ENCODE measurements at places on chromosomes 16 and 17.

- DNase-seq = no peak
These were observed 113.9 kb downstream of the BANP start for GRCh38 chr16:88064889-88065746.

- no peak for DNase-seq
These were observed 805 bp upstream of the CLCN7 start for GRCh38 chr16:1475552-1476114.

GRCh38 chr17:41486809-41487530 is 2.7 kb downstream of the KRT36 start:
- DNase-seq = no peak

DNA sequence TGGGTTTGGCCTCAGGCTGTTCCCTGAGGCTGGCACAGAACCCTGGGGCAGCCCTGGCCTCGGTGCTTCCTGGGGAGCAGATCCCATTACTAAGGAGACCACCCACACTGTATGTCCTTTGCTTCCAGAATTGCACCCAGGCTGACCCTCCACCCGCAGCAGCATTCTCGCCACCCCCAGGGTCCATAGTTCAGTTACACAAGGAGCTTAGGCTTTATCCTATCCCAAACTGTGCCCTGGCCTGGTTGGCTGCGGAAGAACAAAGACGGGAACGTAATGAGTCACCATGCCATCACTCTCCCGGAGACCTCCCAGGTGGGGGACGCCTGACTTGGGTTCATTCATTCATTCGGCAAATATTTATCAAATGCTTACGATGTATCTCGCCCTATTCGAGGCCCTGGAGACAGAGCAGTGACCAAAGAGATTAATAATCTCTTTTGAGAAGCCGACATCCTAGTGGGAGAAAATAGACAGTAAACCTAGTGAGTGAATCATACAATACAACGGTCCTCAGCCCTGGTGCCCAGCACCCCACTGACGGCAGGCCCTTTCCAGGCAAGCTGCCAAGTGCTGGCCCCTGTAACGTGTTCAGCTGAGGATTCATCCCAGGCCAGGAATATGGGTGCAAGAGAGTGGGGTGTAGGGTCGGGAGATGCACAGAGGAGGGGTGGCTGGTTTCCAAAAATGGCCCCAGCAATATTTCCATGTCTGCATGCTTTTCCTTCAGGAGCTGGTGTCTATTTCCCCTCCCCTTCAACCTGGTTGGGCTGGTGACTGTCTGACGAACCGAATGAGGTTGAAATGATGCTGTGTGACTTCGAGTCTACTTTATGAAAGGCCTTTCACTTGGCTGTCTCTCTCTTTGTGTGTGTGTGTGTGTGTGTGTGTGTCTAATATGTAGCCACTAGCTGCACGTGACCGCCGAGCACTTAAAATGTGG is 134.2 kb downstream of the MGAT5B start:
- DNase-seq = no peak

- DNase-seq = no peak
These were observed 7.8 kb upstream of the N4BP1 start for GRCh38 chr16:48617711-48618148.

DNA sequence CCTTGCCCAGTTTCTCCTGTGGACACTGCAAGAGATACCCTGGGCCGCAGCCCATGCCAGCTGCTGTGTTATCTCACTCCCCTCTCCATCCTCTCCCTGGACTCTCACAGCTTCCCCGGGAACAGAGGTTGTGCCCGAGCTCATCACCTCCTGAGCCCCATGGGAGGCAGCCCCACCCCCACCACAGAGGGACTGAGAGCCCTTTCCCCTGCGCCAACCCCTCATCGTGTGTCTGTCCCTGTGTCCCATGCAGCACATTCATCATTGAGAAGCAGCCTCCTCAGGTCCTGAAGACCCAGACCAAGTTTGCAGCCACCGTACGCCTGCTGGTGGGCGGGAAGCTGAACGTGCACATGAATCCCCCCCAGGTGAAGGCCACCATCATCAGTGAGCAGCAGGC is 12.7 kb downstream of the STAT5A start:
- no peak for DNase-seq

- no peak for DNase-seq
These were observed 8.8 kb downstream of the TAX1BP3 start for GRCh38 chr17:3659541-3660111.

- no peak for DNase-seq
These were observed 577 bp upstream of the HS3ST2 start for GRCh38 chr16:22813223-22813947.

GRCh38 chr17:33201283-33201682 is 91.8 kb downstream of the ASIC2 start:
- no peak for DNase-seq

- no peak for DNase-seq
These were observed 113.7 kb upstream of the RBFOX1 start for GRCh38 chr16:7218936-7219335.

GRCh38 chr17:63611354-63611753 is 10.7 kb downstream of the TACO1 start:
- DNase-seq = no peak

- DNase-seq = no peak
These were observed 6.1 kb upstream of the HNF1B start for GRCh38 chr17:37750768-37751475.

DNA sequence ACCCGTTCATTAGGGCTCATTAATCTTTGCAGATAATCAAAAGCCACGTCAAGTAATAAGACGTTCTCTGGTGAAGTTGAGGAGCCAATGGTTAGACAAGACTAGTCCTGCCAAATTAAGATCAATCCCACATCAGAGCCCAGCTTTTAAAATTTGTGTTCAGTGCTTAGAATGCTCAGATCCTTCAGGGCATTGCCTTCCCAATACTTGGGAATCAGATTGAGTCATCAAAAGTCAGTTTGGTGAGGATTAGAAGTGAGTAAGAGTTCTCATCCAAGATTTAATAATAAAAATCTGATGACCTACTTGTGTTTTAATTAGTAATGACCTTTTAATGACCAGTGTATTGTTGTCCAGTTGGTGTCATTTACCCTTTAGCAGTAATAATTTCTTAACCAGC is 19.8 kb downstream of the MAP2K4 start:
- no peak for DNase-seq

DNA sequence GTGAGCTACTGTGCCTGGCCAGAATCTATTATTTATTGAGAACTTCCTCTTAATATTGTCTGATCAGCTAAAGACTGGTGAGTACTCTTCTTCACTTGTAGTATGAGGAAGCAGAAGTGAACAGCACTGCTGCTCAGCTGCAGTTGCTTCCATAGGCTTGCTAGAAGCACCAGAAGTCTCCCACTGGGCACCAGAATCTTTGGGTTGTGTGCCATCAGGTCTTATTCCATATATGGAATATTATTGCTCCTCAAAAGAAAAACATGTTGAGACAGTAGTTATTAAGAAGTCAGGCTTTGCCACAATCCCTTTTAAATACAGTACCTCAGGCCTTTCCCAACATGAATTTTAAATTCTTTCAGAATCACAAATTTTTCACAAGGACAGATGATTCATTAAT is 17.2 kb downstream of the SNTB2 start:
- DNase-seq = no peak

DNA sequence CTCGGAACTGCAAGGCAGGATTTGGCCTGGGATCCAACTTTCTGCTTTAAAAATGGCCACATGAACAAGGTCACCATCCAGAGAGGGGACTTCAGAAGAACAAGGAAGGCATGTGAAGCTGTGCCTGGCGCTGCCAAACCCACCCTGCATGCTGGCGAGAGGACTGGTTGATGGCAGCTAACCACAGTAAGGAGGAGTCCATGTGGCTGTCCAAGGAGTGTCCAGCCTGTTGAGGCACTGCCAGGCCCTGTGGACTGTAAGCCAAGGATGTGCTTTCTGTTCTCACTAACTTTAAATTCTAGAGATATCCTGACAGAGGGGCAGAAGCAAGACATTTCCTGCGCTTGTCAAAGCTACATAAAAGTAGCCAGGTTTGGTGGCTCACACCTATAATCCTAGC is 40.4 kb downstream of the CDK5R1 start:
- no peak for DNase-seq

GRCh38 chr16:48575471-48576050 is 34.4 kb downstream of the N4BP1 start:
- DNase-seq = no peak

GRCh38 chr17:8163978-8164814 is 1.4 kb upstream of the VAMP2 start:
- DNase-seq = no peak

DNA sequence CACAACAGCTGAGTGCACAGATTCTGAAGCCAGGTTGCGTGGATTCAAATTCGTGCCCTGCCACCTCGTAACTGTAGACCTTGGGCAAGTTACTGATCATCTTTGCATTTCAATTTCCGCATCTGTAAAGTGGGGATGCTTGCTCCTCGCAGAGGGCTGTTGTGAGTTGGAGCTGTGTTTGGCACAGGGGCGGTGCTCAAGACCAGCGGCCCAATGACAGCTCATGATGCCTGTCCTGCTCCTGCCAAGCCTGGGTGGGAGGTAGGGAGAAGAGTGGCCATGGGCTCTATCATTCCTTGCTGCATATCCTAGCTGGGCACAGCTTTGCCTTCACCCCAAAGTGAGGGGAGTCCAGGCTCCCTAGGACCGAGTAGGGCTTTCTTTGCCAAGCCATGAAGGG is 12.6 kb downstream of the NXPH3 start:
- no peak for DNase-seq

DNA sequence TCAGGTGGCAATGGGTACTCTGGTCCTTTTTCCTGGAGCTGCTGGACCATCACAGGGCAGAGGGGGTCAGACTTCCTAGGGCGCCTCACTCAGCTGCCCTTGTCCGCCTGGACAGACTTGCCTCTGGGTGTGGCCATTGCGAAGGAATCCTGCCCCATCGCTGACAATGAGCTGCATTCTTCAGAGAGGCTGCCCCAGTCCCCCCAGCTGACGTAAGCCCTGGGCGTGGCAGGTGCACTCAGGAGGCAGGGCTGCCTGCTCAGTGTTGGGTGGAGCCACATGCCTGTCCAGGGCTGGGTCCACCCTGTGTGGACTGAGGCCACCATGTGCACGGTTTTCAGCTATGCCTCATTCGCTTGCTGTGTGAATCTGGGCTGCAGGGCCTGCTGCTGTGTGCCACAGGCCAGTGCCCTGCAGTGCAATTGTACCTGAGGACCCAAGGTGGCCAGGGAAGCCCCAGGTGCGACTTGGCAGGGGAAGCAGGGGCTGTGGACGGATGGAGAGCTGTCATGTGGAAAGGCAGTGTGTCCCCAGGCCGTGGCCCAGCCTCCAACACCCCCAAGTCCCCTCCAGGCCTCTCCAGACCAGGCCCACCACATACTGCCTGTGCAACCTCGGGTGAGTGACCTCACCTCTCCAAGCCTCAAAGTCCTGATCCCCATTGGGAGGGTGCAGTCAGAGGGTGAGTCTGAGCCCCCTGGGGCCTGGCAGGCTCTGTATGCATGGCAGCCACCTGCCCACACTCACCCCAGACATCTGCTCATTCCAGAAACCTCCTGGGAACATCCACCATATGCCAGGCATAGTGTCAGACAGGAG is 14.0 kb upstream of the MPRIP start:
- DNase-seq = no peak

- no peak for DNase-seq
These were observed 188.0 kb downstream of the CDH11 start for GRCh38 chr16:64933885-64934284.

DNA sequence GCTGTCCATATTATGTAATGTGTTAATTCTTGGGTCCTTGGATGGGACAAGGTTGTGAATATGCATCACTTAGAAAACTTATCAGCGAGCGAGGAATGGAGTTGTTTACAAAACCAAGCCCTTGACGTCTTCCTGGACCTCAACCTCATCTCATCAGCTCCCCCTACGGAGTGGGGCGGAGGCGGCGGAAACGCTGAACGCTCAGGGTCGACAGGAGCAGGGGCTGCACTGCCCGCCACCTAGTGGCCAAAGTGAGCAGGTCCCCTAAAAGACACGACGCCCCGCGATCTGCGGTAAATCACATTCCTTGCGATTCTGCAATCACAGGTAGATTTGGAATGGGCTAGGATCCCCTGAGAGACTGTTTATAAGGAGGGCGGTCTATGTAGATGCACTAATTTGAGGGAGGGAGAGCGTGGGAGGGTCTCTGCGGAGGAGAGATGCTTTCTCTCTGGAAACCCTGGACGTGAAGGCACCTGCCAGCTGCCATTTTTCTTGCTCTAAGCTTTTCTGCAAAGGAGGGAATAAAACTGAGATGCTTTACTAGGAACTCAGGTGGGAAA is 5.4 kb upstream of the ICAM2 start:
- DNase-seq = no peak

- DNase-seq = no peak
These were observed 116.0 kb downstream of the SNX29 start for GRCh38 chr16:12092544-12092921.

- no peak for DNase-seq
These were observed 186.3 kb upstream of the SOX9 start for GRCh38 chr17:71934520-71934919.

- DNase-seq = no peak
These were observed 19.6 kb downstream of the BEAN1 start for GRCh38 chr16:66446737-66447136.

DNA sequence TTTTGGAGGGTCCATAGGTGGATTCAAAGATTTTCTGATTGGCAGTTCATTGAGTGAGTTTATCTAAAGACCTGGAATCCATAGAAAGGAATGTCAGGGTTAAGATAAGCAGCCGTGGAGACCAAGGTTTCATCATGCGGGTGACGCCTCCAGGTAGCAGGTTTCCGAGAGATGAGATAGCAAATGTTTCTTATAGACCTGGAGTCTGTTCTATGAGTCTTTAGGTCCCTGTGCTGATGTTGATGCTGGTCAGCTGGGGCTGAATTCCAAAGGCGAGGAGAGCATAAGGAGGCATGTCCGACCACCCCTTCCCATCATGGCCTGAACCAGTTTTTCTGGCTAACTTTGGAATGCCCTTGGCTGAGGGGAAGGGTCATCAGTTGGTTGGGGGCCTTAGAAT is 80.2 kb downstream of the RAP1GAP2 start:
- DNase-seq = no peak

GRCh38 chr17:17841601-17842025 is 4.8 kb upstream of the SREBF1 start:
- no peak for DNase-seq

GRCh38 chr17:81934098-81934757 is 2.9 kb downstream of the PYCR1 start:
- no peak for DNase-seq

DNA sequence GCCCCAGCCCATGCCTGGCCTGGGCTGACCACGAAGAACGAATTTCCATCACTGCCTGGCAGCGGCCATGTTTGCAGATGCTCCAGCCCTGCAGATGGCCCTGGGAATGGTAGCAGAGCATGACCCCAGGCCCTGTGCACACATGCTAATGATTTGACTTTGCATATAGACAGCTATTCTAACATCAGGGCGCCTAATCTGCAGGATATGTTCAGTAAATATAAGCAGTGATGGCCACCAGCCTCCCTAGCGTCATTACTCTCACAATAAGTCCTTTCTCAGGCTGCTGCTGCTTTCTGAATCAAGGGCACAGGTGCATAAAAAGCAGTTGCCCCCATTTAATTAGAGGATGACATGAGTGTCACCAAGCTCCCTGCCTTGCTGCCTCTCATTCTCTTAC is 24.2 kb downstream of the DNAH9 start:
- no peak for DNase-seq

- no peak for DNase-seq
These were observed 61.2 kb downstream of the TMEM186 start for GRCh38 chr16:8736123-8736668.
